ENCODE measurements at places on chromosomes 16 and 17. TPM values are rescaled to one million over a fixed set of nuclear protein-coding genes. Genes with fewer than 3 reads are reported as not detected.

The MED31 gene
- polyA plus RNA-seq: 18.2 TPM

The TXNDC11 gene
- 19.8 TPM for polyA plus RNA-seq

The C17orf78 gene
- polyA plus RNA-seq: not detected

The KRTAP9-2 gene
- polyA plus RNA-seq: not detected

The DPEP3 gene
- polyA plus RNA-seq: 0.15 TPM

The IL17C gene
- polyA plus RNA-seq: not detected

The MRPS34 gene
- polyA plus RNA-seq: 163 TPM

GRCh38 chr17:5584383-5585286 is at the start of gene NLRP1:
Gene NLRP1 (minus strand): TSS chr17:5584509. CDS start chr17:5583957, 552 bp downstream.
- no peak for DNase-seq

GRCh38 chr16:67922740-67923139 is 8.9 kb downstream of the CTRL start:
- no peak for DNase-seq

DNA sequence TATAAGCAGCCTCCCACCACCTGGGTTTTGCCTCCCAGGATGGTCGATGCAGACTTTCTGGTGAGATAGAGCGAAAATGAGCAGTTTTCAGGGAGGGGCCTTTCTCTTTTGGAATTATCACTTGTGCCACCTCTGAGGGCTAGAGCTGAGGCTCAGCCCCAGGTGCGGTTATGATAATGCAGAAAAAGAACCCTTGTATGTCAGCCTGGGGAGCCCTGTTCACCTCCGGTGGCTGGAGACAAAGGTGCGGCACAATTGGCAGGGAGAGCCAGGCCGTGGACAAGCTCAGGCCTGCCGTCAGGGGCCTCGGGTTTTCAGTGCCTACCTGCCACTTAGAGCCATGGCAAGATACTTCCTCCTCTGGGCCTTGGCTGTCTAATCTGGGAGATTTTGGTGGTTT is 4.4 kb downstream of the SCPEP1 start:
- no peak for DNase-seq

- DNase-seq: no peak
Observed at GRCh38 chr17:43529947-43530287, 16.2 kb downstream of the ETV4 start.

GRCh38 chr16:51845586-51846305 is 694.7 kb upstream of the SALL1 start:
- peak; percentile 10 for DNase-seq

DNA sequence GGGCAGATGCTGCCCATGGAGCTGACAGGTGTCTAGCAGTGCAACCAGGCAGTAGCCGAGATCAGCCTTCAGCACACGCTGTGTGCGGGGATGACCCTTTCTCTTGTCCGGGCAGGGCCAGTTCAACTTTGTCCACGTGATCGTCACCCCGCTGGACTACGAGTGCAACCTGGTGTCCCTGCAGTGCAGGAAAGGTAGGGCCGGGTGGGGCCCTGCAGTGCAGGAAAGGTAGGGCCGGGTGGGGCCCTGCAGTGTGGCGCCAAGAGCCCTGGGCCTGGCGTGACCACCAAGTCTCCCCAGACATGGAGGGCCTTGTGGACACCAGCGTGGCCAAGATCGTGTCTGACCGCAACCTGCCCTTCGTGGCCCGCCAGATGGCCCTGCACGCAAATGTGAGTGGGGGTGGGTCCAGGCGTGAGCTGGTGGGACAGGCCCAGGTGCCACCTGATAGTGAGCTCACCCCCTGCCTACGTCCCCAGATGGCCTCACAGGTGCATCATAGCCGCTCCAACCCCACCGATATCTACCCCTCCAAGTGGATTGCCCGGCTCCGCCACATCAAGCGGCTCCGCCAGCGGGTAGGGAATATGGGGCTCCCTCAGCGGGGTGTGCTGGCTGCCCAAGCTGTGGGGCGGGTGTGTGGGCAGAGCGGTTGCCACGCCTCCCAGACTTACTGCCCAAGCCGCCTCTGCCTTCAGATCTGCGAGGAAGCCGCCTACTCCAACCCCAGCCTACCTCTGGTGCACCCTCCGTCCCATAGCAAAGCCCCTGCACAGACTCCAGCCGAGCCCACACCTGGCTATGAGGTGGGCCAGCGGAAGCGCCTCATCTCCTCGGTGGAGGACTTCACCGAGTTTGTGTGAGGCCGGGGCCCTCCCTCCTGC is 40.2 kb downstream of the TSC2 start:
- no peak for DNase-seq

DNA sequence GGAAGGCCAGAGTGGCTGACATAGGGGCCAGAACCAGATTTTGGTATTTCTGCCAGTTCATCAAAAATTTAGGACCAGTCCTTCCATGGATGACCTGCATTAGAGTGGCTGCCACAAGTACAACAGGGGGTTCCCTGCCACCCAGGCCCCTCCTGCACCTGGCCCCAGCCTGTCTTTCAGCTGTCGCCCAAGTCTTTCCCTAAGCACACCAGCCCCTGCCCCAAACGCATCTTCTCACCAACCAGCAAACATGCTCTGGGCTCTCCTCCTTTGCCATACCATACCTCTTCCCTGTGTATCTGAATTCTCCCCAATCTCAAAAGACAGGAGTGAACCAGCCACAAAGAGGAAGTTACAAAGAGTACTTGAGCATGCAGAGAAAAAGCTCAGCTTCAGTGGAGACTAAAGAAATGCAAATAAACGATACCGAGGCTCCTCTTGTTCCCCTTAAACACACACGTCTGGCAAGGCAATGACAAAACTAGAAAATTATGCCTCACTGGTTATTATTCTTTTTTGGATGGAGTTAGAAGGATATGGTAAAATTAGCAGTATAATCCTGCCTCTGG is 130.6 kb downstream of the DYNLRB2 start:
- no peak for DNase-seq

GRCh38 chr17:51085150-51085805 is 35.4 kb downstream of the SPAG9 start:
- DNase-seq: peak; percentile 15

GRCh38 chr16:23131931-23132621 is 17.2 kb downstream of the USP31 start:
- no peak for DNase-seq

- no peak for DNase-seq
Observed at GRCh38 chr17:6577686-6578263, 21.4 kb upstream of the PITPNM3 start.

GRCh38 chr17:39404542-39405378 is 3.3 kb upstream of the FBXL20 start:
- no peak for DNase-seq

GRCh38 chr17:74018115-74018514 is 185.4 kb upstream of the RPL38 start:
- peak; percentile 54 for DNase-seq

DNA sequence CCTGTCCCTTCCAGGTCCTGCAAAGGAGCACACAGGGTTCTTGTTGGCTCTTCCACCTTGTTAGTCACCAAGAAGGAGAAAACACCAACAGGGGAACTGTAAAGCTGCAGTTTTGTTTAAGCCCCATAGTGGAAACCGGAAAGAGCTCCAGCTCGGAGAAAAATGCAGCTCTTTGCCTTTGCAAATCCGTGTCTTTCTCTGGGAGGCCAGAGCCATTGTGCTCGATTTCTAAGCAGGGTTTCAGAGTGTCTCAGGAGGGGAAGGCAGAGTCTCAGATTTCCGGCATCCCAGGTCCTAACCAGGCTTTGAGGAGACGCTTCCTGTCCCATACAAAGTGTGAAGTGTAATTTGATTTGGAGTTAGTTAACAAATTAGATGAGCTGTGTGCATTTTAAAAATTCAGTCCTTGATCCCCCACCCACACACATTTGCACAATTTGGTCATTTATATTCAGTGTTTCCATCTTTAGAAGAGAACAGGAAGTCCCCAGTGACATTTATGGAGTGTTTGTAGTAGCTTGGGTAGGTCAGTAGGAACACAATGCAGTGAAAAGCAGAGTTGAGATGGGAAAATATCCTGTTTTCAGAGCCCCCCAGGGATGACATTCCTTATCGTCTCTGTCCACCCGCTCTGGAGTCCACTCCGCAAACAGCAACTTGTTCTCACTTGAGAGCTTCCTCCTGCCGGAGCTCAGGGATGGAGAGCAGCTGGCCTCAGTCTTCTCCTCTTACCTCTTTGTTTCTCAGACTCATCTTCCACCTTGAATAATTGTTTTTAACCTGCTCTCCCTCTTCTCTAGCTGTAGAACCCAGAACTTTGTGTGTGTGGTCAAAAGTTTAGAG is 331.9 kb downstream of the SEC14L1 start:
- peak; percentile 74 for DNase-seq

DNA sequence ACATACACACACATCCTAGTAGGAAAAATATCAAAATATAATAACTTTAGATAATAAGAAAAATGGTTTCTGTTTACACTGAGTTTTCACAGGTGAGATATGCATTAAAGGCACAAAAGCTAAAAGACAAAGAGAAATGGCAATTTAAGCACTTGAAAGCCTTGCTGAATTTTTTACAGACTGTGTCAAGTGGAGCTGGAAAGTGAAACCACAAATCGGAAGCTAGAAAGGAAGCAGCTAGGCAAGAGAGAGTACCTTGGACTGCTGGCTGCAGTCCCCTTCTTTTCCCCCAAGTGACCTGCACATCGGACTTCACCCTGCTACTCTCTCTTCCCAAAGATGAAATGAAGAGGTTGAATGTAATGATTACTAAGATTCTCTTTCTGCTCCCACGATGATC is 135.1 kb downstream of the CDH13 start:
- DNase-seq: no peak

- DNase-seq: peak; percentile 70
Observed at GRCh38 chr16:23148513-23149266, 562 bp downstream of the USP31 start.

GRCh38 chr16:27446721-27447120 is 44.7 kb downstream of the IL21R start:
- no peak for DNase-seq

GRCh38 chr17:17576772-17577234 is 14.7 kb downstream of the PEMT start:
- DNase-seq: no peak

DNA sequence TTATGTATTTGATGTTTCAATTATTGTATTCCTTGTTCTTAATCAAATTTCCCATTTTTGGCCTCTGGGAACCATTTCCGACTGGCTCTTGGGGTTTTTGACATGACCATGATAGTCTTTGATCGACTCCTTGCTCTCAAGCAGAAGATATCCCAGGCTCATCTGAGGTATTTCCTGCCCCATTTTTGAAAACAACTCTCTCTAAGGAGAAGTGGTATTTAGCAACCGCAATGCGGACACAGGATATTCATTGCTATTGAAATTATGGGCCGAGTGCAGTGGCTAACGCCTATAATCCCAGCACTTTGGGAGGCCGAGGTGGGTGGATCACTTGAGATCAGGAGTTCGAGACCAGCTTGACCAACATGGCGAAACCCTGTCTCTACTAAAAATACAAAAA is 5.5 kb downstream of the TANGO6 start:
- no peak for DNase-seq

- peak; percentile 78 for DNase-seq
Observed at GRCh38 chr17:43791589-43791988, 11.4 kb downstream of the CFAP97D1 start.

GRCh38 chr17:69588316-69588715 is 173.8 kb downstream of the MAP2K6 start:
- DNase-seq: no peak

- no peak for DNase-seq
Observed at GRCh38 chr16:84093879-84094270, 22.9 kb downstream of the MBTPS1 start.

DNA sequence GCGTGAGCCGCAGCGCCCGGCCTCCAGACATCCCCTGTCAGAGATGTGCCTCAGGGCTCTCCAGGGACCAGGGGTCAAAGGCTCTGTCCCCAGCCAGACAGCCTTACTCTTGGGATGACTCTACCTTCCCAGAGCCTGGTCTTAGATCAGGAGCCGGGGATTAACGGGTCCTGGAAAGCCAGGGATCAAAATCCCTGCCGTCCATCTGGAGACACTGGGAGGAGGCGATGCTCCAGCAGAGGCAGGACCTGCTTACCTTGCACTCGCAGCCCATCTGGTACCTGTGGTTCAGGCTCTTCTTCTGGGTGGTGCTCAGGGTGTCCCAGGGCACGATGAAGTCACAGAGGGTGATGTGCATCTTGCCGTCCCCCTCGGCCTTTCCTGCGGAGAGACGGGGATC is 16.7 kb upstream of the USP36 start:
- DNase-seq: no peak

- DNase-seq: no peak
Observed at GRCh38 chr17:82980632-82981031, 98.8 kb upstream of the METRNL start.

DNA sequence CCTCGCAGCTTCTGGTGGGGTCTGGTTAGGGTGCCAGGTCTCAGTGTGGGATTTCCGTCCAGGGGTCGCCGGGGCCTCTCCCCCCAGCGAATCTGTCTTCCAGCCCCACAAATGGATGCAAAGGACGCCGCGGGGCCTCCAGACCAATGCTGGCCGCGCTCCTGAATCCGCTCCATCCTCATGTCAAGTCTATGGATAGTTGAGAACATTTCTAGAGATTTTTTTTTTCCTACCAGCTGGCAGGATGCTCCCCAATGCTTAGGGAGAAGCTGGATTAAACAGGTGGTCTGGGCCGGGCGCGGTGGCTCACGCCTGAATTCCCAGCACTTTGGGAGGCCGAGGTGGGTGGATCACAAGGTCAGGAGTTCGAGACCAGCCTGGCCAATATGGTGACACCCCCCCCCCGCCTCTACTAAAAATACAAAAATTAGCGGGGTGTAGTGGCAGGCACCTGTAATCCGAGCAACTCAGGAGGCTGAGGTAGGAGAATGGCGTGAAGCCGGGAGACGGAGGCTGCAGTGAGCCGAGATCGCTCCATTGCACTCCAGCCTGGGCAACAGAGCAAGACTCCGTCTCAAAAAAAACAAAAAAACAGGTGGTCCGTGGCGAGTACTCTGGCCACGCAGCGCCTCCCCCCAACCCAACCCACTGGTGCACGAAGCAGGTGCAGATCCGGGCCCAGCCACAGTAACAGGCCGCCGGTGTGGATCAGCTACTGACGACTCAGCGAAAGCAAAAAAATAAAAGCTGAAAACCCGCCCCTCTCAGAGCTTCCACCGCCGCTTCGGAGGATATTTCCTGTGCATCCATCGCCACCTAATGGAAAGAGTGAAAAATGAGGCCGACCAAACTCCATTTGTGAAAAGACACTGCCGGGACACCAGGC is 1.1 kb upstream of the NXN start:
- DNase-seq: peak; percentile 91

GRCh38 chr16:26594666-26595065 is 472.1 kb upstream of the C16orf82 start:
- no peak for DNase-seq

DNA sequence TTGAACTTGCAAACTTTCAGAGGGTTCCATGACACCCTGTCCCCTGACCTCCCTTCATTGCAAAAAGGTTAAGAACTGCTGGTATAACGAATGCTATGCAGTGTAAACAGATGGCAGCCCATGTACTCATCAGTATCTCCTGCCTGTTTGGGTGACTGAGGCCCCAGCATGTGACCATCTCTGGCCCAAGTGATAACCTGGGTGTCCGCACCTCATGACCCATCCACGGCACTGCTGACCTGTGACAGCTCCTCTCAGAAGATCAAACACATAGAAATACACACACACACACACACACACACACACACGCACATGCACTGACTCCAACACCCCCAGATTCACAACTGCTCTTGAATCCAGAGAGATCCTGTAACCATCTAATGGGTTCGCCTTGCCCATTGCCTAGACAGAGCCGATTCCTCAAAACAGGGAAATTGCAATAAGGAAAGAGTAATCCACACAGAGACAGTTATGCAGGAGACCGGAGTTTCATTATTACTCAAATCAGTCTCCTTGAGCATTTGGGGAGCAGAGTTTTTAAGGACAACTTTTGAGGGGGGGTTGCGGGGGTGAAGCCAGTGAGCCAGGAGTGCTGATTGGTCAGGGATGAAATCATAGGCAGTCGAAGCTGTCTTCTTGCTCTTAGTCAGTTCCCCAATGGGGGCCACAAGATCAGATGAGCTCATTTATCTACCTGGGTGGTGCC is 11.3 kb upstream of the PHOSPHO1 start:
- DNase-seq: no peak

All from brain (organoid and tissue), 16 donors.